ENCODE measurements at places on chromosomes 6 and 20.

DNA sequence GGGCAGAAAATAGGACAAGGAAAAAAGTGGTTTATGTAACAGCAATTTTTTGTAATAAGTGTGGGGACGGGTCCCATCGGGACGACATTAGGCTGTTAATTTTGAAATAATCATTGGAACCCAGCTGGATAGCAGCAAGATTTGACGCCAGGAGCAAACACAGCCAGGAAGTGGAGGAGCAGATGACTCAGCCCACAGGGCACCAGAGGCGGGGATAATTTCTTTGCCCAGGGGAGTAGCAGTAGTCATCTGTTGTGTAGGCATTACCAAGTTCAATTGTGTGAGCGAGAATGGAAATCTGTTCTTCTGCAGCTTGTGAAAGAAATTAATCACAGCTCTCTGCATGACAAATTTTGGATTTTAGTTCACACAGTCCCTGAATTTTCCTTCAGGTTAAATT is 22.6 kb upstream of the RIN2 start:
- no peak for DNase-seq

DNA sequence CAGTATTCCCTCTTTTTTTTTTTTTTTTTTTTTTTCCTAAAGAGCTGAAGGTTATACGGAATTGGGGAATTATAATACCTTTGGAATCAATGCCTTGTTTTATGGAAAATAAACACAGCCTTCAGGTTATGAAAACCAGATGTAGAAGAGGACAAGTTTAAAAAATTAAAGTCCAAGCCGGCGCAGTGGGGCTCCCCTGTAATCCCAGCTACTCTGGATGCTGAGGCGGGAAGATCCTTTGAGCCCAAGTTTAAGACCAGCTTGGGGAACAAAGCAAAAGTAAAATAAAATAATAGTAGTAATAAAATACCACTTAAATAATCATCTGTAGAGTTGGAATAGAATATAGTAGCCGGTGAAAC is 57.3 kb downstream of the TRIM38 start:
- no peak for DNase-seq

- no peak for DNase-seq
Observed at GRCh38 chr6:151448623-151449022, 3.3 kb downstream of the RMND1 start.

DNA sequence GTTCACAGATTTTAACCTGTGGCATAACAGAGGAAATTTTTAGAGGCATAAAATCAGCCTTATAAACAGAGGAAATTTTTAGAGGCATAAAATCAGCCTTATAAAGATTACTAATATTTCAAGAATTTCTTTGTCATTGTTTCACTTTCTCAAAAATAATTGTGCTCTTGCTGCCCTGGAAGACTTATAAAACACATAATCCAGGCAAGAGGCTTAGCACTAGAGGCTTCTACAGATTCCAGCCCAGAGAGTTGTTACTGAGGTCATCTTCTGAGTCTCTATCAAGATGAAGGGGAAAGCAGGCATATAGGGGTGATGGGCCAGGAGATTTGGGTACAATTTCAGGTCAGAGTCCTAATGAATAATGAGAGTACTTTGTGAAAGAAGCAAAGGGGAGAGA is 85.7 kb downstream of the RFPL4B start:
- no peak for DNase-seq

DNA sequence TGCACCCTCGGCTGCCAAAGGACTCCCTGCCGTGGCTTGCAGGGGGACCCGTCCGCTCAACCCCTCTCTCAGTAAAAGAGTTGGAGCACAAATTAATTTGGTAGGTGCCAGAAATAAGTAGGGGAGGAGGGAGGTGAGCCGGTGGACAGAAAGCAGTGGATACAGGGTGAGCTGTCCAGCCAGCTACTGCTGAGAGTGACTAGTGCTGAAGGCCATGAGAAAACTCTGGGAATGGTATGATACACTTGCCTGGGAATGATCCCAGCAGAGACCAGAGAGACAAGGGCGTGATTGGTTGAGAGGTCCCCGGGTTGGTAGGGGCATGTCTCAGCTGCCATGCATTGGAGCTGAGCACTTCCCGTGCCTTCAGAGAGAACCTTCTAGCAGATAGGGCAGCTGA is 15.7 kb downstream of the FOXQ1 start:
- no peak for DNase-seq

DNA sequence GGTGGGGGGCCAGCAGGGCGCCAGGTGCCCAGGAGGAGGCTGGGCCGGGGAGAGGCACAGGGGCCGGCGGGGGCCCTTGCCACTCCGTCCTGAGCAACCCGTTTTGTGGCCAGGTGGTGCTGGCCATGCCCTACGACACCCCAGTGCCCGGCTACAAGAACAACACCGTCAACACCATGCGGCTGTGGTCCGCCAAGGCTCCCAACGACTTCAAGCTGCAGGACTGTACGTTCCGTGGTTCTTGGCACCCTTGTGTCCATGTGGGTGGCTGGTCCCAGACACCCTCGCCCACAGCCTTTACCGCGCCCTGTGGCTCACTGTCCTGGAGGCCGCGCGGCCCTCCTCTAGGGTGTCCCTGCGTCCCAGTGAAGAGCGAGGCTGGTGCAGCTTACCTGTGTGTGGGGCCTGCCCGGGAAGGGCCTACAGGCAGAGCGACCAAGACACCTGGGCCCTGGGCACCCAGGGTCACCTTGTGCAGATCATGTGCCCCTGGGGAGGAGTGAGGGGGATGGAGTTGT is 28.7 kb downstream of the PYGB start:
- DNase-seq, result no peak

- peak; percentile 13 for DNase-seq
Observed at GRCh38 chr6:117346142-117346930, 79.4 kb downstream of the ROS1 start.

DNA sequence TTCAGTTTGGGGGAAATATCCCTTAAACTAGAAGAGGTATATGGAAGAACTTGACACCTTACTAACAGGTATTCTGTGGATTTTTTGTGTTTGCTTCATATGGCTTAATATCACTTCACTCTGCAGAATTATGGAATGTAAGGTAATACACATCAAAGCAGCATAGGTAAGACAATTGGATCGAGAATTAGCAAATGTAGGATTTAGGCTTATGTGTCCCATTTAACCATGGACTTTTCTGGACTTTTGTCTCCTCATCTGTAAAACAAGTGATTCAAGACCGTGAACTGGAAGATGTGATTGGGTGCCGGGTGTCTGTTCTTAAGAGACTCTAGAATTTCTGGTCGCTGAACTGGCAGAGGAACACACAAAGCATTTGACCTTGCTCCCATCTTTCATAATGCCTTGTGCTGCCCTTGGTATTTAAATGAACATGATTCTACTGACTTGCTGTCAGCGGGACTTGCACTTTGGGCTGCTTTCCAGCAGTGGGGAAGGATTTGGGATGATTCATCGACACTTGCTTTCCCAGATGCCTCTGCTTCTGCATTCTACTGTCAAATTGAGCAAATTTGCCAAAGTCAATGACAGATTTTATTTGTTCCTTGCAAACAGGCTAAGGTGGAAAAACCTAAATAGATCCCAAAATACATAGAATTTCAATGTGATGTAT is 199.8 kb downstream of the PLCB1 start:
- no peak for DNase-seq

- no peak for DNase-seq
Observed at GRCh38 chr6:125255201-125255600, 46.6 kb downstream of the HDDC2 start.

DNA sequence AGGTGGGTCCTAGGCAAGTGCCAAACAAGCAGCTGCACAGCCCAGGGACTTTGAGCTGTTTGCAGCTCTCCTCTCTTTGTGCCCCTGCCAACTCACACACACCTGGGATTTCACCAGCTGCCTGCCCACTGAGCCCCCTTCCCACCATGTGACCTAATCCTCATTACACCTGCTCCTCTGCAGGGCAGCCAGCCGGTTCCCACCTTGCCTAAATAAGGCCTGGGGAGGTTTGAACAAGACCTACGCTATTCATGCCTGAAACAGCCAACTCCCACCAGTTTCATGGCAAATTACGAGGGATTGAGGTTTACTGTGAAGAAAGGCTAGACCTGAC is 92.6 kb upstream of the SOX4 start:
- no peak for DNase-seq

DNA sequence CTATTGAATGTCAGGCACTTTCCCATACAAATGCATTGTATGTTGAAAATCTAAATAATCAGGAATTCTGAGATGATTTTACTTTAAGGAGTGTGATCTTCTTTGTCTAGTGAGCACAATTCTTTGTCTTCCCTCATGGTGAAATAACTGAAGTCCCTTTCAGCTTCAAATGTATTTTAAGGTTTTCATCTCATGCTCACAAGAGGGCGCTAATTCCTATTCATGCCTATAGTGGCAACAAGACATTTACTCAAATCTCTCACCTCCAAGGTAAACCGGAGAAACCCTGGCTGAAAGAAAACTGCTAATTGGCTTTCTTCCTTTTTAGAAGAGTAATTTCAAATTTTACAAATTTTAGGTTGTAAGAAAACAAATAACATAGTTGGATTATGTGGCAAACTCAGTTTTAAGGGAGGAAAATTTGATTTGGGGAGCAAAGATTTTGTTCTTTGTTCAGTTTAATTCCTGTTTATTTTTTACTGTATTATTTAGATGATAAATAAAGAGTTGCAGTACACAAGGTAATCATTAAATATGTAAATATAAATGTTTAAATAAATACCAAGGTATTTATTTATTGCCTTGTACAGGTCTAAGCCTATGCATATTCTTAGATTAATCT is 69.1 kb downstream of the SLC35F1 start:
- peak; percentile 41 for DNase-seq

- DNase-seq, result no peak
Observed at GRCh38 chr6:81734081-81734480, 18.4 kb downstream of the TENT5A start.

DNA sequence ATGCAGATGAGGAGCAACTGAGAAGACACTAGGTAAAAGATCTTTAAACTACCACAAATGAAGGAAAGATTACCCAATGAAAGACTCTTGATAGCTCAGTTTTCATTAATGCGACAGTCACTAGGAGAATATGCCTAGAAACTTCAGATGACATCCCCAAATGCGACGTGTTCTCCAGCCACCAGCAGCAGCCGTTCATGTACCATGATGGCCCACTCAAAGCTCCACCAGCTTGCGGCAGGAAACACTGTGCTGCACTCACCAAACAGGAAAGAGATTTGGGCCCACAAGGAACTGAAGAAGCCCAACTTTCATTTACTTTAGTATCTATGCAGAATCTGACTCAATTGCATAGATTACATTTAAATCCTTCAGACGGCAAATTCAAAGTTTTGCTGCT is 7.5 kb downstream of the DIDO1 start:
- no peak for DNase-seq

GRCh38 chr6:25179051-25179778 is 100.0 kb upstream of the CARMIL1 start:
- no peak for DNase-seq

DNA sequence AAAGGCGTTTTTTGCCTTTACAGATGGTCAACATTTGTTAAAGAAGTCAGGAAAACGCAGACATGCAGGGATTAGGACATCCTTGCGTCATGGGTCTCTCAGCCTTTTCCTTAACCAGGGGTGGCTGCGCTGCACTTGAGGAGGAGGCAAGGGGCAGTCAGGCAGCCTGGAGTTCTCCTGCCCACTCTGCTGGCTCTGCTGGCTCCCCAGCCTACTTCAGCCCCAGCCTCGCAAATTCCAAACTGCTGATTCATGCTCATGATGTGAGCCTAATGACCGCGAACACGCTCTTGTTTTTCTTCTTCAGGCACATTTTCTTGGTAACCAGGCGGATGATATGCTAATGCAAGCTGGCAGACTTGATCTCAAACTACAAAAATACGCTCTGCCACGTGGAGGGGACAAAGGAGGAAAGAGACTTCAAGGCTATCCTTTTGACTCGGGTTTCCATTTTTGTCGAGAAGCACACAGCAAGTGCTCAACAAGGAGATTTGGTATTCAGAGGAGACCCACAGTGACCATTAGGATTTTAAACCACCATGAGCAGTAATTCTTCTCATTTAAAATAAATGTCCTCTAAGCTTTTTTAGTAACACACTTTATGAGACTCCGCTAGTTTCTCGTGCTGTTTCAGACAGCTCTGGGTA is 290.3 kb upstream of the STXBP5 start:
- DNase-seq, result no peak

- no peak for DNase-seq
Observed at GRCh38 chr6:85283436-85283835, 166.4 kb upstream of the NT5E start.

GRCh38 chr6:894274-894673 is 201.3 kb upstream of the EXOC2 start:
- DNase-seq, result no peak

DNA sequence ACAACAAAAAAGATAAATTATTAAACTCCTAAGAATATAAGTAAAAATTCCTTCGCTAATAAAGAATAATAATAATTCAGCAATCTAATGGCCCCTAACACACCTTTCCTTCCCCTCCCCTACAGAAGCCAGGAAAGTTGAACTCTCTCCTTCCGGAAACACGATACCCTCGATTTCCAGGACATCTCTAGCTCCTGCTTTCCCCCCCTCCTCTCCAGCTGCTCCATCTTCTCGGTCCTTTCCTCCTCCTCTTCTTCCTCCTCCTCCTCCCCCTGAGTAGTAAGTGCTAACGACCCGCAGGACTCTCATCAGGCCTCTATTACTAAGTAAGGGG is 603 bp downstream of the TASP1 start:
- no peak for DNase-seq

- DNase-seq, result peak; percentile 63
Observed at GRCh38 chr20:59560588-59561227, 43.6 kb upstream of the PHACTR3 start.

- DNase-seq, result no peak
Observed at GRCh38 chr6:46967826-46968349, 46.1 kb upstream of the ADGRF5 start.

DNA sequence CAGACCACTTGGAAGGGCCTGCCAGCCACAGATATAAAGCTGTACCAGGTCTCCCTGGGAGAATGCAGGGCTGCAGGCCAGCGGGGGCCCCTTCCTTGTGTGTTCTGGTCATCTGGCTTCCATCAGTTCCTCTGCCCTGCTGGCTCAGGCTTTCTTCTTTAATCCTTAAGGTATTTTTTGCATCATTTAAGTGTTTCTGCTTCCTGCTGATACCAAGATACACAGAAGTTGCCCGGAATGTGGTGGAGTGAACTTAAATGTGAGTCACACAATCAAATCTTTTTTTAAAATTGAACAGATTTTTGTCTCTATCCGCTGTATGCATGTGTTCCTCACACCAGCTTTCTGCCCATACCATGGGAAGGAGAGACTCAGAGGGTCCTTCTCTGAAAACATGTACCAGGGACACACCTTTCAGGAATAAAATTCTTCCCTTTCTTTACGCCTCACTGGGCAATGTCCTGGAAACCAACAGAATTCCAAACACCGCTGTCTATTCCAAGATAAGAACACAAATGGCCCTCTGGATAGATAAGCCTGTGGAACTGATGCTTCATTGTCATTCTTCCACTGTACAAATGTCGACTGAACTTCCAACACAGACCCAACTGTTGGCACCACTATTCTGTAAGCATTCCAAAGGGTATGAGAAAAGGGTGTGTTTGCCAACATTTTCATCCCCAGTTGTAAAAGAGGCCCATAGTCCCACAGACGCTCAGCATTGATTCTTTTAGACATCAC is 206.2 kb upstream of the MYLIP start:
- no peak for DNase-seq

DNA sequence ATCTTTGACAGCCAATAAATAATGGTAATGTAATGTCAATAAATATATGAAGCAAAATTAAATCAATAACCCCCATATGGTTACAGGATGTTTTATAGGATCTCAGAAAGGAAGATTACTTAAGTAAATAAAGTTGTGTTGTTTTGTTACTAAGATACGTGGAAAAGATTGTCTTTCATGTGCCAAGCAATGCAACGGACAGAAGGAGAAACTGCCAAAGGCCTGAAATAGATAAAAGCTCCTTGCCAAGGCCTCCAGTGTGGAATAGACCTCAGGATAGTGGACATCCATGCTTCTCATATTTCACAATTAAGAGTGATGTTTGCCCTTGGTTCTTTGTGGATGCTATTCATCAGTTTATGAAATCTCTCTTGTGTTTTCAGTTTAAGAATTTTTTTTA is 16.4 kb upstream of the FNDC1 start:
- no peak for DNase-seq
